ENCODE measurements at places on chromosomes 6 and 20.

DNA sequence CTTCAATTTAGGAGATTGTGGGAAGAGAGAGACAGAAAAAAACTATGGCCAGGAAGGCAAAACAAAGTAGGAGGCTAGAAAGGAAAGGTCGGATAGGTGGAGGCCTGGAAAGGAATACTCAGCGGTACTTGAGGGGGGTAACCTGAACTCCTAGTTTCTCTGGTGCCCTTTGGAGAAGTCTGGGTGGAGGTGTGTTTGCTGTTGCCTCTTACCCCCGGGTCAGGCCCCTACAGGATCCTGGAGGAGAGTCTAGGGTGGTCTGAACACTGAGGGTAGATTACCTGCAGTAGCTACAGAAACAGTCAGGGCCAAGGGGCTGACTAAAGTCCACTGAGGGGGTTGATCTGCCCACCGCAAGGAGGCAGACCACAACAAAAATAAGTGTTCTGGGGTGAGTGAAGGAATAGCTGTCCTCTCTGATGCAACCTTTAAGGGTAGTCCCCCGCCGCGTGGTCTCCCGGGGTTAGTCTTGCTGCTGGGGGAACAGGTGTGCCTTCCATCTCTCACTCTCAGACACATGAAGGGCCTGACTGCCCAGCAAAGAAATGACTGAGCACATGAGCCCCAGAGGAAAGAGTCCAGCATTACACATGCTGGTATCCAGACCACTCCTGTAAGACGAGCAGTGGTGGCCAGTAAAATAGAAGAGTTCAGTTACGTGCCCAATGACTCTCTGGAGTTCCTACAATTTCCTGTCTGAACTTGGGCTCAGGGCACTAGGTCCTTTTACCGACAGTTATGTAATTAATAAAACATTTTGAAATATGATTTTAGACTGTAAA is 59.5 kb downstream of the MTHFD1L start:
- DNase-seq: no peak

DNA sequence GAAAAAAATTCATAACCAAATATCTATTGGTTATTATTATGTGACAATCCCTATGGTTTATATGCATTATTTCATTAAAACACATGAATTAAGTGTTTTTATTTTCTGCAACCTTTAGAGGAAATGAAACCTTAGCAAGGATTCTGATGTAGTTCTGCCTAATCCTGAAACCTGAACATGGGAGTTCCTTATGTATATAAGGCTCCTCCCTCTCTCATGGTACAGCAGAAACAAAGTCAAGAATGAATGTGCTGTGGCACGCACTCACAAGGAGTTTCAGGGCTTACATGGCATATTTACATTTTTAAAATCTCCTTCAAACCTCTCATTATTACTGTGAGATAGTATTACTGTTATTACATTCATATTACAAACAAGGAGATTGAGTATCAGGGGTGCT is 426.4 kb upstream of the CITED2 start:
- DNase-seq: no peak

DNA sequence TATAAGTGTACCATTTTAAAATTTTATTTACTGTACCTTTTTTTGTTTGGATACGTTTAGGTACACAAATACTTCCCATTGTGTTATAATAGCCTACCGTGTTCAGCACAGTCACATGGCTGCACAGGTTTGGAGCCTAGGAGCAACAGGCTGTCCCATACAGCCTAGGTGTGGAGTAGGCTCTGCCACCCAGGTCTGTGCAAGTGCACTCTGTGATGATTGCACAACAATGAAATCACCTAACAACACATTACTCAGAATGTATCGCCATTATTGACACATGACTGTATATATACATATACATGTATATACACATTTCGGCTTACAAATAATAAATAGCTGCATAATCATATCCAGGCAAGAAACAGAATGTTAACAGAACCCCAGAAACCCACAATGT is 15.4 kb downstream of the SERAC1 start:
- DNase-seq: no peak

GRCh38 chr6:109483735-109484057 is 677 bp upstream of the ZBTB24 start:
- DNase-seq: no peak

GRCh38 chr6:132188556-132189264 is 212.6 kb downstream of the MOXD1 start:
- DNase-seq: no peak

DNA sequence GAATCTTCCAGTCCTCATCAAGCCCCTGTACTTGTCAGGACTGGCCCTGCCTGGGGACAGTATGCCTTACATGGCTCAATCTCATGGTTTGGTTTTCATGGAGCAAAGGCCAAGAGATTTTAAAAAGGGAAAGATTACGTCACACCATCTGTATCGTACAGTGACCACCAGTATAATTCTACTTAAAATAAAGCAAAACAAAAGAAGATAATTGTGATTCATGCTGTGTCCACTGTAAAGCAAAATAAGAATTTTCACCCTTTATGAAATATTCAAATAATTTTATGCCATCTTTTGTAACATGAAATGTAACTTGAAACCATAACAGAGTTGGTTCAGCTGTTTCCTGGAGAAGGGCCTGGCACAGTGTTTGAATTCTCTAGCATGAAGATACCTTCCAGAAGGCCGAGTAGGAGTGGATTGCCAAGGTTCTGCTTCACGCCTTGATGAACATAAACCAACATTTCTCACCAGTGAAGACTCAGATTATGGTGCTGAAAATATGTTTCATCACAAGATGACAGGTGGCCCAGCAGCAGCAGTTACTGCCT is 486.5 kb downstream of the RFPL4B start:
- DNase-seq: no peak

- DNase-seq: no peak
These were observed 145.2 kb upstream of the THEMIS start for GRCh38 chr6:128046033-128046432.

DNA sequence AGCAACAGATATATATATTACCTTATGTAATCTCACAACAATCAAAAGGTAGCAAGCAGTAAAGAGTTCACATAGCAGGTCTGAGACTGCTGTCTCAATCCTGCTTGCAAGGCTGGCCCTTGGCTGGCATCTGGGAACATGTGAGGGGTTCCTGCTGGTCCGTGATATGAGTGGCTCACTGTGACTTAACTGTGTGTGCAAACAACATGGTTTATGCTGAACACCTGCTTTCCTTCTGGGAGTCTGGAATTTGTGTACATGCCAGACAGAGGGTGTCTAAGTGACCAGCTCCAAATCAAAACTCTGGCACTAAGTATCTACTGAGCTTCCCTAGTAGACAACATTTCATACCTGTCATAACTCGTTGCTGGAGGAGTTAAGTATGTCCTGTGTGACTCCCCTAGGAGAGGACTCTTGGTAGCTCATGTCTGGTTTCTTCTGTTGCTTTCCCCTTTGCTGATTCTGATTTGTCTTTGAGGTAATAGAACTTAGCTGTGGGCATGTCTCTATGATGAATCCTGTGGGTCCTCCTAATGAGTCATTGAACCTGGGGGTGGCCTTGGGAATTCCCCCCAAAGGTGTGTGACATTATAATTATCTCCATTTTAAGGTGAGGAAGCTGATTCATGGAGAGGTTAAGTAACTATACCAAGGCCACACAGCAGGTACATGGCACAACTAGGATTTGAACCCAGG is 131.6 kb upstream of the NEDD9 start:
- DNase-seq: no peak

DNA sequence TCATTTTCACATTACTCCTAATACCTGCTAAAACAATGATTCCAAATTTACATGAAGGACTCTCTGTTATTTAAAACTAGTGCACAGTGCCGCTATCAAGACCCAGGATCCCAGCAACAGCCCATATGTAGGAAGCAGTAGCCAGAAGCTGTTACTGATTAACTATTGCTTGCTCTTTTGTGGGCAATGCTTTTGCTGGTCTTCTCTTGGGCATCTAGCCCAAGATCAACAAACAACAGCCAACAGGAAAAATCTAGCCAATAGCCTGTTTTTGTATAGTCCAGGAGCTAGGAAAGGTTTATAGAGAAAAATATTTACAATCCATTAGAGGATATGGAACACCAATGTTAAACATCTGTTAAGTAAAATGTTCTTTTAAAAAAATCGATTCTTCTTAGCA is 22.1 kb upstream of the TENT5A start:
- DNase-seq: no peak

DNA sequence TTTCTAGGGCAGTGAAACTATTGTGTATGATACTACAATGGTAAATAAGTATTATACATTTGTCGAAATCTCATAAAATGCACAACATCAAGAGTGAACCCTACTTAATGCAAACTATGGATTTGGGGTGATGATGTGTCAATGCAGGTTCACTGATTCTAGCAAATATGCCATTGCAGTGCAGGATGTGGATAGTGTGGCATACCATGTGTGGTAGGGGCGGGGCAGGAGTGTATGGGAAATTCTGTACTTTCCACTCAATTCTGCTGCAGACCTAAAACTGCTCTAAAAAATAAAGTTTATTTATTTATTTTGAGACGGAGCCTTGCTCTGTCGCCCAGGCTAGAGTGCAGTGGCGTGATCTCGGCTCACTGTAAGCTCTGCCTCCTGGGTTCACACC is 44.3 kb downstream of the ABHD12 start:
- DNase-seq: no peak

DNA sequence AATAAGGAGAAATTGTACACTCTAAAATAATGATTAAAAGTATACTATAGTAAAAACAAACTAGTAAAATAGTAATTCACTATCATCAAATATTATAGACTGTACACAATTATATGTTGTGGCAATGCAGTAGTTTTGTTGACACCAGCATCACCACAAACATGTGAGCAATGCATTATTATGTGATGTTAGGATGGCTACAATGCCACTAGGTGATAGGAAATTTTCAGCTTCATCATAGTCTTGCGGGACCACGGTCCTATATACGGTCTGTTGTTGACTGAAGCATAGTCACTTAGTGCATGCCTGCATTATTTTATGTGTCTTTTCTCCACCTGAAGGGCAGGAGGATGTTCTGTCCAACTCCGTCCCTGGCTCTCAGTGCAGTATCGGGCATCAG is 104.8 kb upstream of the NEDD9 start:
- no peak for DNase-seq

- DNase-seq: no peak
These were observed 59.5 kb downstream of the NINL start for GRCh38 chr20:25525867-25526266.

- no peak for DNase-seq
These were observed 98.5 kb downstream of the LY86 start for GRCh38 chr6:6686748-6687601.

DNA sequence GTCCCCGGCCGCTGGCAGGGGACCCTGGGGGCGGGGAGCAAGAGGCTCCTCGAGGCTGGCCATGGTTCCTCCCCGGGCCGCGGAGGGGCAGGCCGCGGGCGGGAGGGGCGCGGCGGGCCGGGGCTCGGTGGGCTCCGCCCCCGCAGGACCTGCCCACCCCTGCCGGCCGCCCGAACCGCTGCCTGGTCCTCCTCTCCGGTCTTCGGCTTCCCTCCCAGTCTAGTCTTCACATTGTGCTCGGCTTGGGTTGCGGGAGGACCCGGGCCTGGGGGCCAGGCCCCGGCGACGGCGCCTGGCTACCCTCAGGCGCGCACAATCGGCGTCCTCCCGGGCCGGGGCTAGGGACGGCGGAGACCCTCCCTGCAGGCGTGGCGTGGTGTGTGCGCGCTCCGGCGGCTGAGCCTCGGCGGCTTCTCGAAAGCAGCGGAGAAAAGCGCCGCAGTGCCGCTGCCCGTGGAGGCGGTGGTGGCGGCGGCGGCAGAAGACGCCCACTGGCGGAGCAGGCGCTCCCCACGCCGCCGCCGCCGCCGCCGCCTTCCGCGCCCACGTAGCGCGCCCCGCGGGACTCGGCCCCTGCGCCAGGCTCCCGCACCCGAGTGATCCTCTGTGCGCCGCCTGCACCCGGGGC is at the start of gene PDE10A:
Gene PDE10A (minus strand): TSS at position 493 of the 628 bp plus-strand sequence. CDS start 430 bp downstream, at position 63.
- DNase-seq: no peak

DNA sequence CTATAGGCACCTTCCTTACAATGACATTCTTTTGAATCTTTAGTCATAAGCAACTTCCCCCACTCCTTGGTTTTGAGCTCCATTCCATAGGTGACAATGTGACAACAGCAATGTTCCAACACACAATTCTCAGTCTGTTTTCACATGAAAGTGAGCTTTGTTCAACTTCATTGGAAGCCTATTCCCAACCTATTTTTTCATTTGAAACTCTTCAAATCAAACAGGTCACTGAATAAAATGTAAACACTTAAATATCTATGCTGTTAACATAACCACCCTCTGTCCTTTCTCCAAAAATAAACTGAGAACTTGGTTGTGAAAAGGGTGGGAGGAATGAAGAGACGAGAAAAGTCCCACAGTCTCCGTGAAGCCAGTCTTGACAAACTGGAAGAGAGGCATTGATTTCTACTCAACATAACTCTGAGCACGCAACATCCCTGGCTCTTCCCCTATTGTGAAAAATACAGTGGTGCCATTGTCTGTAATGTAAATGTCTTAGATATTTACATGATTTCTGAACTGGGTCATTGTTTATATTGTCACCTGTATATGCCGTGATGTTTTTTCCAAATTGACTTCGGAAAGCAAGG is 343.1 kb downstream of the TFAP2A start:
- no peak for DNase-seq

GRCh38 chr6:52363228-52363867 is 1.4 kb downstream of the PAQR8 start:
- DNase-seq: no peak

DNA sequence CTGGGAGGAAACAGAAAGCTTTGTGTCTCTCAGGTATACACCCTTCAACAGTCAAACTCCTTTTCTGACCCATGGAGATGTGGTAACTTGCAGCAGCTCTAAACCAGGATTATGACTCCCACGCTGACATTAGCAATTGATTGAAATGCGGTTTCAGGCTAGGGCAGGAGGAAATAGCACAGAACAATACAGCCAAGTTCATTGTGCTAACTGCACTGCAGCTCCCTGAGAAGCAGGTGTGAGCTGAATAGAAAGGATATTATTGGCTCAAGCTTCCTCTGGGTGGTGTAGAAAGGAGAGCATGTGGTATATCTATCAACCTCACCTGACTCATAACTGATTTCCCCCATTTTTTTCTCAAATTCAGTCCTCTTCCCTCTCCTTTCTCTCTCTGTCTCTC is 612.3 kb upstream of the BTBD3 start:
- no peak for DNase-seq

- no peak for DNase-seq
These were observed 59.5 kb upstream of the BMP2 start for GRCh38 chr20:6708010-6708409.

DNA sequence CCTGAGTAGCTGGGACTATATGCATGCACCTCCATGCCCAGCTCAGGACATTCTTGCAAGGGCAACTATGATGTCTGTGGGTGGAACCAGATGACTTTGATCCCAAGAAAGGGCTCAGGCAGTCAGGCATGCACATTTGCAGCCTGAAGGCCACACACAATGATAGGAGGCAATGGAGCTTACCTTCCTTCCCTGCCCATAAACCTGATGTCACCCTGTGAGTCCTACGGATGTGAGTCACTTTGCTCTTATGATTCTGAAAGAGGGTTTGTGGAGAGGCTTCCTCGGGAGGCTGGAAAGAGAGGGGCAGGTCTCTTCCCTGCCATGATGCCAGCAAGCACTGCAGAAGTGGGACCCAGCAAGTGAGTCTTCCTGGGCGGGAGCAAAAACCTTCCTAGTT is 202.4 kb downstream of the LY86 start:
- no peak for DNase-seq

Measured in anterior cingulate cortex (tissue), 58 donors.